GM13977 (cell line): ENCODE measurements at places on chromosomes 16 and 17.

DNA sequence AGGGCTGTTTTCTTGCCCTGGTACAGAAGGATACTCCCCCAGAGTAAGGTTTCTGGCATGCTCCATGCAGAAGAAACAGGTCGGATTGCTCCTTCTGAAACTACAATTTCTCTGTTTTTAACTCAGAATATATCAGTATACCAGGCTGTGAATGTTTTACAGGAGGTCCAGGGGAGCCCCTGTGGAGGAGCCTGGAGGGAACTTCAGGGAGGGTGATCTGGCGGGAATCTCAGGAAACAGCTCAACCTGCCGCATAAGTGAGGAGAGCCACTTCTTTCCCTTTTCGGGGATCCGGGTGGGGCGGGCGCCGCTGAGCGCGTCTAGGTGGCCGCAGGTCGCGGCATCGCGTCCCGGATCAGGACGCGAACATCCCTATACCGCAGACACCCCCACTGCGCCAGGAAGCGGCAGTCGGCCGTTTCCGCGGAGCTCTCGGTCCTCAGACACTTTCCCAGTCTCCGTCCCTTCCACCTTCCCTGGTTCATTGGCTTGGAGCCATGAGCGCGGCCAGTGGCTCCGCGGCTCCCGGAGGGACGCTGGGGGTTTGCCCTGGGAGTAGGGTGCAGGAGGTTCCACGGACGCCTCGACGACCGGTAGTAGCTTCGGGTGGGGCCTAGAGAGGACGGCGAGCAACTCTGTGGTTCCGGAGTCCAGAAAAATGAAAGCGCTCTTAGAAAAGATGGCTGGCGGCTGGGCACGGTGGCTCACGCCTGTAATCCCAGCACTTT lies 3.1 kb upstream of the ZNF764 start:
- DNase-seq: no peak

DNA sequence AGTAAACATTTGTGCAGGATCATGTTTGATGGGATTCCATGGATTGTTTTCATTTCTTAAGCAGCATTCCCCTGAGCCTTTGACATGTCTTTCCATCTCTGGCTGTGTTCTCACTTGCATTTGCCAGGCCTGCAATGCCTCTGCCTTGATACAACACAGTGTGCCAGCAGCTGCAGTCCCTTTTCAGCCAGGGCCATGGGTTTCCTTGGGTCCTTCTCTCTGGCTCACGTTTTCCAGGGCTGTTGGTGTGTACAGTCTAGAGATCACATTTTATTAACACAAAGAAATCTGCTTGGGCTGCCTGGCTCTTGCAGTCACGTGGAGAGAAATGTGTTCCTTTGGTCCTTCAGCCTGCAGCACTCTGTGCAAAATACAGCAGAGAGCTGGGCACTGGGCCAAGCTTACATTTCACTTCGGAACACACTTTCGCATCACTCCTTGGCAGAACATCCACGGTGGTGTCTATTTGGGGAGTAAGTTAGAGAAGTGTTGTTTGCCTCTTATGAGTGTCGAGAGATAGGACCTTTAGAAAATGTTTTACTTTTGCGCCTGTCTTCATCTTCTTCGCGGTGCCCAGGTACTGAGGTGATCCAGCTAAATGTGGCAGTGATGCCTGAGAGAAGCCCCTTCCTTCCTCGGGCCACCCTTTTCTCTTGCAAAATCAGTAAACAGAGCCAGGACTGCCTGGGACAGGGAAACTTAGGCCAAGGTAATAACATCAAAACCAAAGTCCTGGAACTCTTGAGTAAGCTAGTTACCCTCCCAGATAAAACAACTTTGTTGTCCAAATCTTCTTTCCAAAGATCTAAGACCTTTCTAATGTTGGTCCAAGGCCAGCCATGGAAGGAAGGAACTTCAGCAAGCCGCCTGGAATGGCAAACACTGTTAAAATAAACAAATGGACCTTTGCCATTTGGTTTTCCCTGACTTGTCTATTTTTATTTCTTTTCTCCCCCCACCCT lies 20.9 kb downstream of the HLF start:
- no peak for DNase-seq

- DNase-seq: no peak
These were observed 59.8 kb downstream of the CDH11 start for GRCh38 chr16:65061935-65062518.

DNA sequence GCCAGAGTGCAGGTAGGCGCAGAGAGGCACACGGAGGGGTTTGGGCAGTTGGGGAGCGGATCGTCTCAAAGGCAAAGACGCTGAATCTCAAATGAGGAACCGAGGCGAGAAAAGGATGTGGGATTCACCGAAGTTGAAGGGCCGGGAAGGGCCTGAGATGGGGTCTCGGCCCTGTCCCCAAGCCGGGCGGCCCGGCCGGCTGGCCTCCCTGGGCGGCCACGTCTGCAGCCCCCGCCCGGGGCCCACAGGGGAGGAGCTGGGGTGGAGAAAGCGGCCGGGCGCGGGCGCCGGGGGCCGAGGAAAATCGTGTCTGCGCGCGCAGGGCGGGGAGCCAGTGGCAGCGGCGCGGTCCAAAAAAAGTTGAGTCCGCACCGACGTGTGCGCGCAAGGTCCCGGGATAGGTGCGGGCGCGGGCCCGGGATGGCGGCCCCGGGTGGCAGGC lies 458 bp downstream of the SLC12A4 start:
- peak; percentile 74 for DNase-seq

DNA sequence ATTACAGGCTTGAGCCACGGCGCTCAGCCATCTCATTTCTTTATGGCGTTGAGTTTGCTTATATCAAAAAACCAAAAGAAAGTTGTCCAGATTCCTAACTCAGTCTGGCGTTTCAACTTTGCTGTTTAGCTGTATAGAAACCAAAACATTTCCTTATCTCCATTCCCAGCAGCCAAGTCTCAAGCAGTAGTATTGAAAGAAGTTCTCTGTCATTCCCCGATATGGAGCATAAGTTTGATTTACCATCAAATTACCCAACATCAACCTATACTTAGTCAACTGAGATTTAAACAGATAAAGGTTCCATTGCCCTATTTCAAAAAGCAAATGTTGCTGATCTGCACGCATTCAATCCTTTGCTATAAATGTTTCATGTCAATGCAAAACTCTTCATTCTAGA lies 27.5 kb upstream of the RAB11FIP4 start:
- no peak for DNase-seq

DNA sequence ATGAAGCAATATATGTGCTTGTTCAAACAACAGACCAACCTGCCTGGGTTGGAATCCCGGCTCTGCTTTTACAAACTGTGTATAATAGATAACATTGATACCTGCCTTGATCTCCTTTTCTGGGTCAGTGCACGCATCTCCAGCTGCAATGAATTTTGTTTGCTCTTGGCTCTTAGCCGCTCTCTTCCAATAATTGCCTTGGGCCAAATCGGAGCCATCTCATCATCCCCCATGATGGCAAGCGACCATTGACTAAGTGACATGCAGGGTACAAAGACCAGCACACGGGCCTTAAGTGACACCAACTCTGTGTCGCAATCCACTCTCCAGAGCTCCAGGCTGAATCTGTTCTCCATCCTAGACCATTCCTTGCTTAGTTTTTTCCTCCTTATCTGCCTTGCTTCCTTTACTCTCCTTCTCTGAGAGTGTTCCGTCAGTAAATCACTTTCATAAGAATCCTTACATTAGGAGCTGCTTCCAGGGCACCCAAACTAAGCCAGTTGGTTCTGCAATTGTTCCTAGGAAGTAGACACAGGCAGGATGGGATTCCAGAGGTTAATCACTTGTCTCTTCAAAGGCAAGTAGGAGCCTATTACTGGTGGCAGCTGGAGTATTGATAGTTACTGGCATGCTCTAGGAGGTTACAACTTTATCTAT lies 134.2 kb downstream of the ABCA8 start:
- no peak for DNase-seq

DNA sequence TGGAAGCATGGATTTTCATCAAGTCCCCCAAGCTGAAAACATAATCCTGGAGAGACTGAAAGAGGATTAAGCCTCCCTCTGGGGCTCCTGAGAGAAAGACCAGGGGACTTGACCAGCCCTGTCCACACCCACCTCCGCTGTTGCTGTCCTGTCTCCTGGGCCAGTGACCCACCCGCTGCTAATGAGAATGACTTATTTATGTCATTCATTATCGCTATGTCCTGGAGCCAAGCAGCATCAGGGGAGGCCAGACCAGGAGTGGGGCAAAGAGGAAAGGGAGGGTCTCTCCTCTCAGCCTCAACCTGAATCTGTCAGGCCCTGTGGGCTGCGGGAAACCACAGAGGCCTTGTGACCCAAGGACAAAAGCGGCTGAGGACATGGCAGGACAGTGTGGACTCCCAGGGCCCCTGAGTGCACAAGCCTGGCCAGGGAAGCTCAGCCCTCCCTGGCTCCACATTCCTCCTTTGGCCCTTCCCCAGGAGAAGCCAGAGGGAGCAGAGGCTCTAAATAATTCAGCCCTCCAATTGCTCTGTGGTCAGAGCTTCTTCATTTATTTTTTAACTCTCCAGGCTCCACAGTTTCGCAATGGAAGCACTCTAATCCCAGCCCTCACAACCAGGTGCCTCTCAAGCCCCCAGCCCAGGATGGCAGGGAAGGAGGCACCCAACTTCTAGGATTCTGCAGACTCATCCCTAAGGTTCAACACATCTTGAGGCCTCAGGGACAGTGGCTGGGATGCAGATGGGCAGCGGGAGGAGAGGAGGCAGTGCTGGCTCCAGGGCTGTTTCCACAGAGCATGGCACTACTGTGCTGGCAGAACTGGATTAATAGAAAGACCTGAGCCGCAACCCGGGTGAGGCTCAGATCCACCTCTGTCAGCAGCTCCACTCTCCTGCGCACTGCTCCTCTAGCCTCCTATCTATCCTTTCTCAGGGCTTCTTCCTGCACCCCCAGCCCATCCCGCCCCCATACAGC lies 19.1 kb downstream of the CUEDC1 start:
- DNase-seq: no peak

- no peak for DNase-seq
These were observed 253.1 kb downstream of the RBFOX1 start for GRCh38 chr16:7585705-7586104.

DNA sequence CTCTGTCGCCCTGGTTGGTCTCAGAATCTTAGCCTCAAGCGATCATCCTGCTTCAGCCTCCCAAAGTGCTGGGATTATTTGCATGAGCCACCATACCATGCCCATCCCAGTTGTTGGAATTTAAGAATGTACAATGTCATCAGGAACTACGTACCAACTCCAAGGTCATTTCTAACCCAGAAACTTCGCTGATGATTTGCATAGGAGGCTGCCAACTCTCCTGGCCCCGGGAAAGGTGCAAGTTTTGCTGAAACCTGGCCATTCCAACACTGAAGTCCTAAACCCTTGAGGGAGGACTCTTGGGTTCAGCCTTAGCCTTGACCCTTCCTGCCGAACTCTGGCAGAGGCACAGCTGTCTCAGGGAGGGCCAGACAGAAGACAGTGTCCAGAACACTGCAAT lies 2.9 kb upstream of the KIFC3 start:
- DNase-seq: no peak
